Trophoblast cell (in vitro differentiated cells and primary cell): ENCODE measurements at places on chromosomes 2 and 18.

DNA sequence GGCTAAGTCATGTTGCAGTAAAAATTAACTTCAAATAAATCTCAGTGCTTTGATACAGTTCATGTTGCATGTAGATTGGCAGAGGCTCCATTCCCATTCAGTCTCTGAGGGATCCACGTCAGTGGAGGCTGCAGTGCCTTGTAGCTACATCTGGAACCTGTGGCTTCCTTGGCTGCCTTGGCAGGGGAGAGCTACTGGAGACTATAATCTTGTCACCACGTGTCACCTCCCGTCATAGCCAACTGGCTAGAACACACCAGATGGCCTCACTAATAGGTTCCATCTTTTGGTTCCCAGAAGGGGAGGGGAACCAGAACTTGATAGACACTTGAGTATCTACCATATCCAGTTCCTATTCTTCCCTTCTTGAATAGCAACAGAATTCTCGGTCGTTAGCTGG is 28.4 kb downstream of the E2F6 start:
- no peak for DNase-seq

DNA sequence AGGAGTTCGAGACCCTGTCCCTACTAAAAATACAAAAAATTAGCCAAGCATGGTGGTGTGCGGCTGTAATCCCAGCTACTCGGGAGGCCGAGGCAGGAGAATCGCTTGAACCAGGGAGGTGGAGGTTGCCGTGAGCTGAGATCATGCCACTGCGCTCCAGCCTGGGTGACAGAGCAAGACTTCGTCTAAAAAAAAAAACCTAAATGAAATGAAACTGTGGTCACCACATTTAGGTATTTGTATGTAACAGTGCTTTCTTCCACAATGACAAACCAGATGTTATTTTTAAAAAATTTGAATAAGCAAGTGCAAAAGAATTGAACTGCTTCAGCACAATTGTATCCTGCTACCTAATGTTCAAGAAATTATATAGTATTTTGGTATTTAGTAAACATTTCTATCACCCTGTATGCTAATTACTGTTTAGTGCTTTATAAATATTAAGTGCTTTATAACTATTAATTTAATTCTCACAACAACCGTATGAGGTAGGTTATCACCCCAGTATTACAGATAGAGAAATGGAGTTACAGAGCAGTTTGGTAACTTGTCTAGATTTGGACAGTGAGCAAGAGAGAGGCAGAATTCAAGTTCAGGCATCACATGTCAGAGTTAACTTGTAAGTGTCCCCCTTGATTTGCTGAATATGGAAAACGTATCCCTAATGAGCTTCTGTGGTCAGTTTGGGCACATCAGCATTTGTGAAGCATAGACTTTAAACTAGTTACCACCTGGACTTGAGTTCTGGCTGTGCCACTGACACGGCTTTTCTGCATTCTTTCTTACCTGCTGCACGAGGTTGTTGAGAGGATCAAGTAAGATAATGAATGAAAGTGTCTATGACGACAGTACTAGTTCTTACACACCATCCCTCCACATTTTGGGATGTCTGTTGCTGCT is 14.4 kb downstream of the PHLPP1 start:
- DNase-seq: no peak

DNA sequence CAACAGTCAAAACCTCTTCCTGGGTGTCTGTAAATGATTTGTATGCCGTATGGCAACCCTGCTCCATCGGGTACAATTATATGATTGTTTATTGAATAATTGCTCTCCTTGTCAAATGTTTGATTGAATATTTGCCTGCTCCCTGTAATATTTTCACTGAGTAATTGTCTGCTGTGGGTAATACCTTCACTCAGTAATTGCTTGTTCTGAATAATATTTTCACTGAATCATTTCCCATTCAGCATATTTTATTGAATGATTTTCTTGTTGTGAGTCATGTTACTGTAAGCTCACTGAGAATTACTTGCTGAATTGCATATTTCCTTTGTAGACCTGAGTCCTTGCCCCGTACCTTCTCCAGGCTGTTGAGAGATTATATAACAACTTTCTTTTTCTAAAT is 535.2 kb downstream of the METTL4 start:
- DNase-seq: no peak

DNA sequence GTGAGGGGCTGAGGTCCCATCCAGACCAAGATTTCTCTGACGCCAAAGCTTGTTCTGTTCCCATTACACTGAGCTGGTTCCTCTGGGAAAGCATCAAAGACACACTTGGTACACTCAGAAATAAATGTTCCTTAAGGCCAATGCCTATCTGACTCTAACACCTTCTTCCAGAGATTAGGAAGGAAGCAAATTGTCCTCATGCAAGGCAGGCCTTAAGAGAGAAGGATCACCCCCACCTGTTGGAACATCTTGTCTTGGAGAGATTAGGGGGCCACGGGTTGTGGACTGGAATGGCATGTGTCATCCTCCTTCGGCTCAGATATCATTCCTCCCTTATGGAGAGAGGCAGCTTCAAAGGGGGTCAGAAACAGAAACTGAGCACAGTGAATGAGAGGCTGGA is 100.2 kb downstream of the ANKRD44 start:
- DNase-seq: no peak

DNA sequence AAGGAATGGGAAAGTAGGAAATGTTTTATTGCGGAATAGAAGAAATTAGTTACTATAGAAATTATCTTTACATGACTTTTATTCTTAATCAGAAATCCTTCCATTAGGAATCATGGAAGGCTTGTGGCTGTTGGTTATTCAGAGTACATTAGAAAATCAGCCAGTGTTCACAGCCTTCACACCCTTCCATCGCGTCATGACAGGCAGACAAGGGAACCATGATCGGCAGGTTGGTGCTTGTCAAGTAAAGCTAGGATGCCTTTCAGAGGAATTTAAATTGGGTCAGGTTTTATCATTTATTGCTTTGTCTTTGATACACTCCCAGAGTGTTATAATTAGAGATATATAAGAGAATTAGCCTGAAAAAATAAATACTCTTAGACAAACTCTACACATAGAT is 400.6 kb downstream of the THSD7B start:
- no peak for DNase-seq

DNA sequence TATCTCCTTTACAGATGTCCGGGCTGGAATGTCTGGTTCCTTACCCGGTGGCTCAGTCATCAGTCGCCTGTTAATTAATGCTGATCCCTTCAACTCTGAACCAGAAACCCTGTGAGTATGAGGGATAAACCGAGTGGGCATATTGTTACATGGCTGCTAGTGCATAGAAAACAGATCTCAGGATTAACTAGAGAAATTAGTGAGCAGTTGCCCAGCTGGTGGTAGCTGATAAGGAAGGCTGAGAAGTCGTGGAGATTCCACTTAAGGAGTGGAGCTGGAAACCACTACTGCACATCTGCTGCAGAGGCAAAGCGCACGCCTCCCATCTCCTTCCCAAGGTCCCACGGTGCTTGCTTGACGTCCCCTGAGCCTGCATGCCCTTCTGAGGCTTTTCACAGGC is 97.7 kb downstream of the DGKD start:
- DNase-seq: no peak

GRCh38 chr2:233227346-233227978 is 24.0 kb upstream of the ATG16L1 start:
- no peak for DNase-seq

DNA sequence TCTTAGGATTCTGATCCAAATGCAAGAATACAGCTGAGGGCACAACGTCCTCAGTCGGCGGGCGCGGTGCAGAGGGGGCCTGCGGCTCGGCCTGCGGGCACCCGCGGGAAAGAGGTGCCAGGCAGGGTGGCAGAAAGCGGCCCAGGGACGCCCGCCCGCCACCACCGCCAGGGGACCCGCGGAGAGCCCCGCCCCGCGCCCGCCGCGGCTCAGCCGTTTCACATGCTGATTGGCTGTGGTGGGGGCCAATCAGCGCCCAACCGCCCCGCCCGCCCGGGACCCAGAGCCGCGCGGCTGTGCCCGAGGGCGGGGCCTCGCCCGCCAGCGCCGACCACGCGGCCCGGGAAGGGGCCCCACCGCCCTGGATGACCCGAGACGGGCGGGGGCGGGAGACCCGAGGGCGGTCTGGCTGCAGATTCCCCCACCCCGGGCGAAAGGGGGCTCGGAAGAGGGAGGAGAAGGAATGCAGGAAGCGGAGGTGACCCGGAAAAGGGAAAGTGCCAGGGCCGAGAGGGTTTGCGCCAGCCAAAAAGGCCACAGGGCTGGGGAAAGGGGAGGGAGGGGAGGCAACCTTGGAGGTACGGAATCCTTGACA is 8.0 kb downstream of the IRS1 start:
- peak; percentile 59 for DNase-seq

- DNase-seq: no peak
These were observed 21.2 kb downstream of the SPRED2 start for GRCh38 chr2:65411056-65411795.

DNA sequence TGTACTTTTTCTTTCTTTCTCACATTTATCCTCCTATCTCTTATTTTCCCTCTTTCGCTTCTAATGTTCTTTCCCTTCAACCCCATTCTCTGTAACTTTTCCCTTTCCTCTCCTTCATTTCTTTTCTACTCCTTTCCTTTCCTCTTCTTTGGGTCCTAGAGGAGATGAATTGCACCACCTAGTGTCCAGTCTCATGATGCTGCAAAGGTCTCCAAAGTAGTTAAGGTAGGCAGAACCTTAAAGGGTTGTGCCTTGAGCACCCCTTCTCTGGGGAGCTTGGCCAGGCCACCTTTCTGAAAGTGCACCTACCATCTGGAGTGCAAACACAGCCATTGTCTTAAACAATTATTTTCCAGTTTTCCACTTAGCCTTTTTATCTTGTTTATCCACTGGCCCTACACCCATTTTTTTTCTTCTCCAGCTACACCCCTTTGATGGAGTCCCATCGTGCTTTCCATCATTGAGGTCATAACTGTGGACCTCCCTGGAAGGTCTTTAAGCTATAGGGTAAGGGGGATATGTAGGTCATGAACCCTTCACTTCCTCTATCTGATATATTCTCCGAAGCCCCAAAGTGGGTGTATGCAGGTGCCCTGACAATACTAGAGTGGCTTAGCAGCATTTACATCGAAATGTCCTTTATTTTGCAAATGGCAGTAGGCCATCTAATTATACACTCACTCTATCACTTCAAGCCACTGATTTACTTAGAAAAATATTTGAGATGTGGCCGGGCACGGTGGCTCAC is 155.9 kb downstream of the ESCO1 start:
- peak; percentile 66 for DNase-seq

DNA sequence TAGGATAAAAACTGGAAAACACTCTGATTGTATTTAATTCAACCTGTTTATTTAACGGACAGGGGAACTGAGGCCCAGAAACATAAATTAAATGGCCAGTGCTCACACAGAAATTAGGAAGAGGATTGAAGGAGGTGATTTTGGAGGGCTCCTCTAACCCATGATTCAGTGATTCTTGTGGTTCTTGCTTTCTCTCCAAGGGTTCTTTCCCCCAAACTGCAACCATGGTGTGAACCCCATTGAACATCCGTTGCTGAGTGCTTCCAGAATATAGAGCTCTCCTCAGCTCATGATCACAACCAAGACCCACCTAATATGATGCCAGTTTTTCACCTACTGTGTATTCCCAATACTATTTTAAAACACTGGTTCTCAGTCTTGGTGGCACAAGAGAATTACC is 41.4 kb downstream of the BMP10 start:
- no peak for DNase-seq

- no peak for DNase-seq
These were observed 57.9 kb downstream of the GCA start for GRCh38 chr2:162401871-162402270.

- no peak for DNase-seq
These were observed 34.9 kb downstream of the BCL2L11 start for GRCh38 chr2:111155610-111156009.

- DNase-seq: no peak
These were observed 100.2 kb downstream of the PID1 start for GRCh38 chr2:229170916-229171315.

- no peak for DNase-seq
These were observed 256.2 kb upstream of the KYNU start for GRCh38 chr2:142621287-142621686.

- no peak for DNase-seq
These were observed 391.0 kb upstream of the LINC00305 start for GRCh38 chr18:64539847-64540246.

DNA sequence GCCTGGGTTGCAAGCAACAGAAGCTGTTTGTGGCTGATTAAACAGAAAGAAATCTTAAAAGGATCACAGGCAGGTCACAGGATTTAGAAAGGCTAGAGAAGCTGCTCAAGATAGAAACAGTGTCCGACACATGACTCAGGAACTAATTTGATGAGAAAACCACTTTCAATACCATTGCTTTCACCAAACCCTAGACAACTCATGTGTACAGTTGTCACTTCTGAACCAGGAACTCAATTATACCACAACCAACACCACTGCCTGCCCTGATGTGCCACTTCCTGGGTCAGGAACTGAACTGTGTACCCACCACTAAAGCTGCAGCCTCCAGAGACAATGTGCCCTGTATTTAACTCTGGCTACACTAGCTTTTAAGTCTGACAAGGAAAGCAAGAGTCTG is 56.0 kb downstream of the TMEM247 start:
- DNase-seq: peak; percentile 7

- peak; percentile 57 for DNase-seq
These were observed at the start of gene BAZ2B for GRCh38 chr2:159616286-159616701. Gene BAZ2B, minus strand, starts transcription at chr2:159616548. Its CDS starts 137,829 bp downstream, at chr2:159478719.
